ENCODE measurements at places on chromosomes 1 and 21. TPM values are rescaled to one million over a fixed set of nuclear protein-coding genes. Genes with fewer than 3 reads are reported as not detected.

GRCh38 chr21:38460171-38460742 is 38.0 kb downstream of the ERG start:
- DNase-seq, result no peak

GRCh38 chr1:183548116-183548515 is 42.1 kb downstream of the NCF2 start:
- no peak for DNase-seq

Gene NPPB
- not detected for total RNA-seq

DNA sequence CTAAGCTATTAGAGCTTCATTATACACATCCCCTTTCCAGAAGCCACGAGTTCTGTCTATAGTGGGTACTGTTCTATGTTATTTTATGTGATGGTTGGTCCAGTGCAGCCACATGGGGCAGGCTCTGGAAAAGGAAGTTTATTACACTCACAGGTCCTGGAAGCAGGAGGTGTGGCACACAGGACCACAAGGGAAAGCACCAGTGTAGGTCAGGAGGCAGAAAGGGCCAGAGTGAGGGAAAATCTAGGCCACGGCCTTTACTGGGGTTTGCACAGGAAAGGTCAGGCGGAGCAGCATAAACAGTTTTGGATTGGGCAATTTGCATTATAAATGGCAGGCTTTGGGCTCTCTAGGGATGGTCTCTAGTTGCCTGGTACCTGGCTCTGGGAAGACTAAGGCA is 21.8 kb upstream of the CNIH3 start:
- no peak for DNase-seq

Gene IL19
- total RNA-seq, result not detected

DNA sequence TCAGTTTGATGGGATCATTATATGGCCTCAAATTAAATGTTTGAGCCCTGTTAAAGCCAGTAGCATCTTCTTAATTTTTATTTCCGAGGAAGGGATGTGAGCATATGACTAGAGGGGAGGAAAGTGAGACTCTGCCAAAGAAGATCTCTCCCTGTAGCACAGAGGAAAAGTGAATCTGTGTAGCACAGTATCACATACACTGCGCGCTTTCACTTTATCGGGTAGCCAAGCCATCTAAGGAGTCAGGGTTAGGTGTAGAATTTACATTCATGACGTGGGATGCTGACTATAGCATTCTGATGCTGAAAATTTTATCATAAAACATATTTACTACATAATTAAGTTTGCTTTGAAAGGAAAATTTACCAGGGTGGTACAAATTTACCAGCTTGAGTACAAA is 24.0 kb downstream of the LRRC8D start:
- no peak for DNase-seq

GRCh38 chr1:63534406-63534805 is 11.1 kb downstream of the EFCAB7 start:
- DNase-seq, result no peak

Gene AIRE
- not detected for total RNA-seq

DNA sequence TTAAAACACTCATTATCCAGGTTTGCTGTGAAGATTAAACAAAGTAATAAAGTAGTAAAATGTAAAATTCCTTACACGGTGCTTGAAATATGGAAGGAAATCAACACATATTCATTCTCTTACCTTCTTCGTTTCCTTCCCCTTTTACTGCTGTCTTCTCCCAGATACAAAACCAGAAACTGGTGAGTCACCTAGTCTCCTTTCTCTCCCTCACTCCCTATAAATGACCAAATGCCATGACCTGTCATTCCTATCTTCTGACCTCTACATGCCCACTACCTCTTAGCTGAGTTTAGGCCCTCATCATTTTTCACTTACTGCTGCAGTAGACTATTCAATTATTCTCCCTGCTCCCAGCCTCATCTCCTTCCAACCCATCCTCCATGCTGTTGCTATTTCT is 4.3 kb upstream of the NR1I3 start:
- peak; percentile 77 for DNase-seq

DNA sequence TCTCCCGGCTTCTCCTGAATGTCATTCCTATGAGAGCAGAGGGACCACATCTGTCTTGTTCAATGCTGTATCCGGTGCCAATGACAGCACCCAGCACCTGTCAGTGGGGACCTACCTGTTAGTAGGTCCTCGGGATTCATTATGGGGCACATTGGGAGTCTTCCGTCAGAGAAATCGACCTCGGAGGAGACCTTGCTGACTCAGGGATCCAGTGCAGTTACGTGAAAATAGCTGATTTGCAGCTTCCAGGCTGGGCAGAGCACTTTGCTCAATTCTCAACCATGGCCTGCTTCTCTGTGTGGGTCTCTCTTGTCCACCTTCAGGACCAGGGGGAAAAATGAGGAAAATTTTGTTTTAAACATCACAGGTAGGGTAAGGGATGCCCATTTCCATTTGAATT is 130.2 kb downstream of the PRDM2 start:
- no peak for DNase-seq

DNA sequence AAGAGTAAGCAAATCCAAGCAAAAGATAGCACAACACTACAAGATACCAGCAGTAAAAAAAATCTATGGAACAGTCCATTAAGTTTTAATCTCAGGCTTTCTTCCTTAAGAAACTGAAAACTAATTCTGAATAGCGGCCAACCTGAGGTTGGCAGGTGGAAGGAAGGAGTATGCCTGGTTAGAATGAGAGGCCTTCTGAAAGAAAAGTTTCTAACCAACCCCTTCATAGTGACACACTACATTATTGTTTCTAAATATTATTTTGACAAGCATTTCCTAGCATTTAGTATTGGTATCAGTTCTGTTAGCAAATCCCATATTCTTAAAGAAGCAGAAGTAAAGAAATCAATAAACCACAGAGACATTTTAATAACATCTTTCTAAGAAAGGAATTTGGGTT is 205.7 kb upstream of the PTBP2 start:
- no peak for DNase-seq

DNA sequence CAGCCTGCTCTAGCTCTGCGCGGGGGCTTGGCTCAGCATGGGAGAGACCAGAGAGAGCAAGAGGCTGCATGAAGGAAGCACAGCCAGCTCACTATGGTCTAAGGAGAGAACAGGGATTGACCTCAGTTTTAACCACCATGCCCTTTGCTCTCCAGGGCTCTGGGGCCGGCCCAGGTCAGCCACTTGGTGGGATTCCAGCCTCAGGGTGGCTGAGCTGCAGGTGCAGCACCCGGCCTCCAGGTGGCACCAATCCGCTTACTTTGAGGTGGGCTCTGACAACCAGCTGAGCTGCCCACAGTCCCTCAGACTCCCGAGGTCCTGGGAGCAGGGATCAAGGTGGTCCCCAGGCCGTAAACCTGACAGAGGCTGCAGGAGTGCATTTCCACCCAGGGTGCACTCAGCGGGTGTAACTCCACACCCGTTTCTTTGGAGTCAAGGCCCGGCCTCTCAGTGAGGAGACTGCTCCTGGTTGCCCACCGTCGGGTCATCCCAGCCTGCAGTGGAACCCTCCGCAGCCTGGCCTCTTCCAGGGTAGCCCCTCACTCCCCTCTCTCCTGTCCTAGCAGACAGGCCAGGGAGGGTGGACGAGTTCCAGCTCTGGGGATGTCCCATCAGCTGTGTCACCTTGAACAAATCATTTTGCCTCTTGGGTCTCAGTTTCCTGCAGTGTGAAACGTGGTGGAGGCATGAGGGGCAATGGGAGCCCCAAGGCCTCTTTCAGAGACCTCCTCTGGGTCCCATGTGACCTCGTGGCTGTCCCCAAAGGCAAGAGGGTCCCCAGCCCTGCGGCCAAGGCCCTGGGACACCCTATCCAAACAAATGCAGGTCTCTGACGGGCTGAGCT is 607 bp upstream of the LGR6 start:
- peak; percentile 97 for DNase-seq

- DNase-seq, result no peak
These were observed 122.9 kb downstream of the EVI5 start for GRCh38 chr1:92662048-92662447.

- DNase-seq, result peak; percentile 95
These were observed at the start of gene AIRE for GRCh38 chr21:44285138-44285992. AIRE (plus strand) TSS chr21:44285876; CDS start chr21:44286007, 131 bp downstream.

Gene CFAP74
- total RNA-seq, result not detected

DNA sequence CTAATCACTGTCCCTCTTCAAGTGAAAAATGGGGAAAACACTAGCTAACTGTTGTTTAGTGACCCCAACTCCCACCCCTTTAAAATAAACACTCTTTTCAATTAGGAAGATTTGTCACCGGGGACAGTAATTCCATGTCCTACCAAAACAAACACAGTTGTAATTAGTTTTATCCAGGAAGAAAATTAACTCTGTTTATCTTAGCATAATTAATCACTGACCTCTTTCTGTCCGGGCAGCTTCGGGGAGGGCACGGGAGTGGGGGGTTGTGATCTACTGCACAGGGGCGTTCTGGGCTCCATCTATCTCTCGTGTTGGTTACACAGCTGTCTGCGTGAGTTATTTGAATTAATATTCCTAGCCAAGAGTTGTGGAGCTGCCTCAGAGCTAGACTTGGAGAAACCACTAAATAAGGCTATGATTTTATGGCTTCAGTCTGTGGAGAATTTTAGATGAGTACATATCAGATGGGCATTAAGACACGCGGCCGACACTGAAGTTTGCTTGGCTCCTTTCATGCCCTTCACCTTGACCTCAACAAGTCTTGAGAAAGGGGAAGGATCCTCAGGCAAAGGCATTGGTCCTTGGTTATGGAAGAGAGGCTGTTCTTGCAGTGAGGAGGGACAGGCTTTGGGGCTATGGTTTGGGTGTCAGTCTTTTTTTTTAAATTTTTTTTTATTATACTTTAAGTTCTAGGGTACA is 102.0 kb upstream of the TRABD2B start:
- DNase-seq, result no peak

- DNase-seq, result peak; percentile 27
These were observed 79.7 kb downstream of the PDE9A start for GRCh38 chr21:42733037-42733627.

DNA sequence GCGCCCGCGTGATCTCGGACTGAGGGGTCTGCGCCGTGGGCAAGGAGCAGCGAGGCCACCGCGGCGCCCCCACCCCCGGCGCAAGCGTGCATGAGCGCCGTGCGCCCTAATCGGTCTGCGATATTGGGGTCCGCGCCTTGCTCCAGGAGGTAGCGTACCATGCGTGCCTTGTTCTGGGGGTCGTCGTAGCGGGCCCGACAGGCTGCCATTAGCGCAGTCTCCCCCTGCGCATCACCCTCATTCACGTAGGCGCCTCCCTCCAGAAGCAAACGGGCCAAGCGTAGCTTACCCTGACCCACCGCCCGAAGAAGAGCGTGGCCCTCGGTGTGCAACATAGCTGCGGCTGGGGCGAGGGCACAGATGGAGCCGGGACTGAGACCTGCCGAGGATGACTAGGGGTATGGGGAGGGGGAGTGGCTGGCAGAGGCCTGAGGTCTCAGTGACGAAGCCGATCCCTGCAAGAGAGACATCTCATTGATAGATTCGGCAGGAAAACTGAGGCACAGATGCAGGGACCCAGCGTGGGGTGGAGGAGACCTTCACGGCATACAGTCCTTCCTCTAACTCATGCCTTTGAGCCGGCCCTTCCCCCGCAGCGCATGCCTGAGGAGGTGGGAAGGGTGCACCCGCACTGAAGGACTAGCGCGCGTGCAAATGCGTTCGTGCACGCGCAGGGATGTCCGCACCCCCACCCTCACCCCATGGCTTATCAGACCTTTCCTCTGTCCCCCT is 2.8 kb downstream of the ANKRD34A start:
- peak; percentile 82 for DNase-seq

- DNase-seq, result no peak
These were observed 12.6 kb downstream of the FLG2 start for GRCh38 chr1:152347116-152347728.

Gene PLPP3
- total RNA-seq, result 243 TPM

DNA sequence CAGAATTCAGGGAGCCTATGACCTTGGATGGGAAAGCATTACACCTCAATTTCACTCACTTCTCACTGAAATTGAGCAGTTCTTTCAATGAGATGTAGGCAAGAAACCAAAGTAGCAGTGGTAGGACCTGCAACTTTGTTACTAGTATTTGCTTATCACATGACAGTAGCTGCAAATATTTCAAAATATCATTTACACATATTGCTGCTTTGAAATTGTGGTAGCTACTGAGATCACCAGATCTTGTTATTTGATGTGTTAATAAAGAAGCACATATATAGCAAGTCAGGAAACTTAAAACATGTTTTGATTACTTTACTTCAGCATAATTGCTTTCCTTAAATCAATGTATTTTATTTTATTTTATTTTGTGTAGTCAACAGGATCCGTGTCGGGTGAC is 12.9 kb downstream of the LDLRAD2 start:
- peak; percentile 71 for DNase-seq

DNA sequence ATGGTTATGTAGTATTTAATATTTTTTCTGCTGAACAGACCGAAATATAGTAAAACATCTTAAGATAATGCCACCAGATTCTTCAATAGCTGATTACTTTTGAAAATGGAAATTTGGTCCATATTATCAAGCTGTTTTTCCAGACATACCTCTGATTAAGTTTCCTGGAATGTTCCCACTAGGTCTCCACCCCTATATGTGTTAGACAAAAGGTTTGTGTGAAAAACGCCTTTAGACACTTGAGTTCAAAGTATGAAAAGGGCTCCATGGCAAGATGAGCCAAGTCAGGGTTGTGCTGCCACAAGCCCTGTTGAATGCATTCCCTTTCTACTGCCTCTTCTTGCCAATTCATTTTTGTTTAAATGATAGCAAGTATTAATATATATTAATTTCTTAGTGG is 52.7 kb downstream of the ZBTB17 start:
- DNase-seq, result peak; percentile 83

DNA sequence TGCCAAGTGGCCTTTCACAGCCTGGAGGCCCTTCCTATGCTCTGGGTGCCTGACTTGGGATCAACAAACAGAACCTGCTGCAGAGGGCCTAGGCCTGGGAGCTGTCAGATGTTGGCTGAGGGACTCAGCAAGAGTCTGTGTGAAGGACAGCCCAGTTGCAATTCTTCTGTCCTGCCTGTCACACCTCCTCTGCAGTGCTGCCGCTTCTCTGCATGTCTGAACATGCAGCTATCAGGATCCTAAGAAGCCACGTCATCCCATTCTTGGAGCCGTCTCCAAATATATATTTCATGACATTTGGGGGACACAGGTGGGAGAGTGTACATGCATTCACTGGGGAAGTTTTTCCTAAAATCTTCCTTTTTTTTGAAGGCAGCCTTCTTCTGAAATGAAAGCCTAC is 8.6 kb downstream of the FCAMR start:
- no peak for DNase-seq

DNA sequence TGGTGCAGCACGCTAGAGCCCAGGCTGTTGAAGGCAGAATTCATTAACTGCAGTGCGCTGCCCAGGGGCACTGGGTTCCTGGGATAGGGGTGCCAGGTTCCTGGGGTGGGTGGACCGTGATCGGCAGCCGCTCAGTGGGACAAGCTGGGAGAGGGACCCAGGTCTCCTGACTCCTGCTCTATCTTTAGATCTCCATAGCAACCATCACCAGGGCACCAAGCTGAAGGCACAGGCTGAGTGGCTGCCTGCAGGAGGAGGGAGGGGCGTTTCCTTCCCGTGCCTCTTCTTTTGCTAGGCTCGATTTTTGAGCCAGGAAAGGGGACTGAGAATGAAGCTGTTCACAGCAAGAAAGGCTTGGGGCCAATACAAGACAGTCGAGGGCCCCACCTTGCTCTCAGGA is 20.9 kb upstream of the CDCP2 start:
- DNase-seq, result no peak

- no peak for DNase-seq
These were observed 105.3 kb downstream of the ASH1L start for GRCh38 chr1:155457266-155457665.

All from osteoblast (primary cell).